ENCODE measurements at places on chromosomes 12 and 14.
A peak's percentile ranks its signal among the peaks of the same experiment; 100 is the strongest.

DNA sequence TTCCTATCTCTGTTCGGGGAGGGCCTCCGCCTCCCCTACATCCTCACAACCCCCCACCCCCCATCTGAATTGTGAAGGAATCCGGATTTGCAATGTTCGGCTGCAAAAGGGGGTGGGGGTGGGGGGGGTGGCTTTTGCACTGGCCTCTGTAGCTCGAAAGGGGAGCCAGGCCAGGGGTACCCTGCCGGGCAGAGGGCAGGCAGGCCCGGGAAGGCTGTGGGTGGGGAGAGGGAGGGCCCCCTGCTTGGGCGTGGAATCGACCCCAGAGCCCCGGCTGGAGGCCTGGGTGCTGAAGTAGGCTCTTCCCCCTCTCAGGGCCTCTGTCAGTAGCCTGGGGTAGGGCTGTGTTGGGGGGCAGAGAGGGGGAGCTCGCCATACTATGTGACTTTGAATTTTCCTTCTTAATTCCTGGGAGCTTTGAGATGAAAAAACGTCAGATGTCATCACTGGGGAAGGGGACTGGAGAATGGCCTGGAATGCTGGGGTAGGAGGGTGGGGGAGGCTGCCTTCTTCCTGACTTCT, 1.1 kb downstream of the LRP1 start:
- DNase-seq: no peak

DNA sequence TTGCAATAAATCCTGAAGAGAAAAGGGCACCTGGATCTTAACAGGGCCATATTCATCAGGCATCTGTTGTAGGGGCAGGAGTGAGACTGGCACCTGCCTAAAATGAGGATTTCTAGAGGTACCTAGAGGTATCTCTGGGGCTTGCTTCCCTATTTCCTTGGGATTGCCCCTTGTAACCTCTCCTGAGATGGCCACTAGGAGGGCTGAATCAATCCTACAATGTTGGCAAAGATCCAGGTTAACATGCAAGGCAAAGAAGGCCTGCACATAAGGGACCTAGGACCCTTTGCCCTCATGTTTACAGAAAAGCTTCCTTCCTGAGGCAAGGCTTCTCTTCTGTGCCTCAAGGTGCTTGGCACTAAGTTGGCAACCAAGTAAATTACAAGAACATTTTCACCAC, 25.8 kb upstream of the CLEC4E start:
- no peak for DNase-seq

DNA sequence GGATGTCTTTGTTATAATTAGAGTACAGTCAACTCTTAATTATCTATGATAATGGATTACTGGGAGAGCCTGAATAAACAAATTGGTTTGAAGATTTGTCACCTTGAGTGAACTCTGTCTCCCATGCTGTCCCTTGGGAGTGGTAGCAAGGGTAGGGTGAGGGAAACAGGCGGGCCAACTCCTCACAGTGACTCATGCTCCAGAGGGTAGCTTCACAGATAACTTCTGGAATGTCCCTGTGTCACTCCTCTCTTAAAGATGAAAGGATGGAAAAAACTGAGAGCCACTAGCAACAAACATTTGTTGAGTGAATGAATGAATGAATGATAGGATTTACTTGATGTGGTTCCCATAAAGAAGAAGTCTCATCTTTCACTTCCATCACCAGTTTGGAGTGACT, 53.5 kb downstream of the RASSF9 start:
- DNase-seq: no peak

DNA sequence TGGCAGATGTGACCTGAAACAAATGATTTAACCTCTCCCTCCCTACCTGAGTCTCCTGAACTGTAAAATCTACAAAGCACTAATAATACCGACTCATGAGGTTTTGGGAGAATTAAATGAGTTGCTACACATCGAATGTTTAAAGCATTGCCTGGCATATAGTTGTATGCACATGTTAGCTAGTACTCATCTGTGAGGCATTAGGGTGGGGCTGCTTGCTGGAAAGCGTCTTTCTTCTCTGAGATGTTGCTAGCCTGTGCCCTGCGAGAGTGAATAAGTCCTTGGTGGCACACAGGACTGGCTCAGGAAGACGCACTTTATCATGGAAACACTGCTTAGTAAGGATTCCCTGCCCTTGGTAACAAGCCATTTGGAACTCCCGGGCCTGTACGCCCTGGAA, 6.1 kb downstream of the RAPGEF3 start:
- no peak for DNase-seq

- DNase-seq: no peak
Observed at GRCh38 chr14:51079489-51079888, 15.4 kb downstream of the TRIM9 start.

GRCh38 chr14:23416801-23417200, 8.7 kb upstream of the MYH6 start:
- DNase-seq: no peak

- no peak for DNase-seq
Observed at GRCh38 chr14:103688906-103689902, 26.0 kb downstream of the XRCC3 start.

DNA sequence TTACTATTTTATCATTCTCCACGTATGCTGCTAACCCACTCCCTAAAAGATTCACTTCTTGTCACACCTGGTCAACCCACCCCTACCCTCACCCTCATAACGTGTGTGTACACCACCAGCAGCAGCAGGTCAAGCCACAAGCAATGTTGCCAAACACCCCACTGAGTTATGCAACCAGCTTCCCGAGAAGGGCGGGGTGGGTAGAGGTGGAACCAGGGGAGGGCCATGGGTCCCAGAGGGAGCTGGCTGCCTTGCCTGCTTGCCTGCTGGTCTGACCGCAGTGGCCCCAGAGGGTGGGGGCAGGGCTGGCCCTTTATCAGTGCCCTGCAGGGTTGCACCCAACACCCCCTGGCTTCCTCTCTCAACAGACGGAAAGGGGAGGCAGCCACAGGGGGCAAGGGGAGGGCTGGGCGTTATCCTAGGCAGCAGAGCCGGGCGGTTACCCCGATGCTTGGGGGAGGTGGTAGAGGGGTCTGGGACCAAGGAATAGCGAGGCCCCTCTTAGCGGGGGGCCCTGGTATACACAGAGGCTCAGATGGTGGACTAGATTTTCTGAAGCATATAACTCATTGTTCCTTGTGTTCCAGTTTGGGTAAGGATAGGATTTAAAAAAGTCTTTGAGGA, 3.5 kb upstream of the NFE2 start:
- DNase-seq: peak; percentile 99

DNA sequence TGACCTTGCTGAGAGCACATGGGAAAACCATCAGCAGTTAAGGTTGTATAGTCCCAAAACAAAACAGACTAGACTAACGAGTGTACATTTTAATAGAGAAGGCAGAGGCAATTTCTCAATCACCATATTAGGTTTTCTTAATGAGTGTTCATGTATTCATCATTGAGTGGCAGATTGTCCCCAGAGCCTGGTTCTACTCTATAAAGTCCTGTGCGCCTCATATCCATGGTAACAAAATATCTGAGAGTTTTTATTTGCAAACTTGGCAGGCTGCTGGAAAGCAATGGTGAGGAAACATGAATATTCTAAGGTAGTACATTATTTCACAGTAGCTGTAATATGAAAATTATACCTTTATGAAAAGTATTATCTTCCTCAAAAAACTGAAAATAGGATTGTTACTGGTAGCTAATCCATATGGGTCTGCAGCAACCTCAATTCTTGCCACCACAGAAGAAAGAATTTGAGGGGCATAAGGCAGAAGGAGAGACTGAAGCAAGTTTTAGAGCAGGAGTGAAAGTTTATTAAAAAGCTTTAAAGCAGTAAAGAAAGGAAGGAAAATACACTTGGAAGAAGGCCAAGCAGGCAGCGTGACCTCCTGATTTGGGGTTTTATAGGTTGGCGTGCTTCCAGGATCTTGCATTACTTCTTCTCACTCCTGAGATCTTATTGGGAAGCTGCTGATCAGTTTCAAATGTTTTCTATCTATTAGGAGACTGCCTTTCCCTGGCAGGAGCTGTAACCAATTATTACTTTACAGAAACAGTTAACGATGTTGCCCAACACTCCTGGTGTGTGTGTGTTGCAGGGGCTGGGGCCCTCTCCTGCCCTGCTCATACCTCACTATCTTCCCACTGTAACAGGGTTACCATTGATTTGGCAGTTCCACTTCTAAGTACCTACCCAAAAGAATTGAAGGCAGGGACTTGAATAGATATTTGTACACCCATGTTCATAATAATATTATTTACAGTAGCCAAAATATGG, 154.0 kb upstream of the NUDT4 start:
- peak; percentile 13 for DNase-seq

GRCh38 chr14:71115821-71116567, 208.7 kb downstream of the PCNX1 start:
- no peak for DNase-seq

DNA sequence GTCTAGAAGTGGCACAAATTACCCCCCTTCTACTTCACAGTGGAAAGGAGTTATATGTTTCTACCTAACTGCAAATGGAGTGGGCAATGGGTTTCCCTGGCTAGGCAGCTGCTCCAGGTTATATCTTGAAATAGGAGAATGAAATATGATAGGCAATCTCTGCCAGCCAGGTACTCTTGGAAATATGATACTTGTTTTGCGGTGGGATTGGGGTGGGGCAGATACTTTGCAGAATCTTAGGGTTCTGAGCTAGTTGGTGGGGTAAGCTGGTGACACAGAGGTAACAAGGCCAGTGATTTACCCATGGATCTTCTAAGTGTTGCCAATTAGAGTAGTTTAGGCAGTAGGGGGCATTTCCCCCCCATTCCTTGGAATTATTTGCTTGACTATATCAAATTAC, 140.1 kb downstream of the ATP23 start:
- DNase-seq: no peak

GRCh38 chr12:15662303-15662980, 126.7 kb downstream of the EPS8 start:
- peak; percentile 50 for DNase-seq

- DNase-seq: no peak
Observed at GRCh38 chr12:109299849-109300248, 9.2 kb downstream of the FOXN4 start.

- DNase-seq: no peak
Observed at GRCh38 chr12:77314378-77315052, 249.1 kb upstream of the E2F7 start.

DNA sequence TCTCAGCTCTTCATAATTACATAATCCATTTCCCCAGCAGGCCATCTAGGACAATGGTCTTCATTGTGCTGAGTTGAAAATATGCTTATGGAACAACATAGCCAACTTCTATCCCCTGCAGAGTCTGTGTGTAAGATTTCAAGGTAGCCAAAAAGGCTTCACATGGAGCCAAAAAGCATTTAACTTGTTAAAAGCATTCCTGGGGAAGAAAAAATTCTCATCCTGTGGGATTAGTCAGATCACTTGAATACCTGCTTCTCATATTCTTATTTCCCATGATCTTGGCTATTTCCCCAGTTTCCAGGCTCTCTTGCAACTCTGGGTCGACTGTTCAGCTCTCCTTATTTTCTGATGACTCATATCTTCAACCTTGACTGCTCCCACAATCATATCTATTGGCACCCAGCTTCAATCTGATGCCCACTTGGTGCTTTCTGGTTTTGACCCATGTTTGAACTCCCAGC, 178.9 kb downstream of the KLHL28 start:
- peak; percentile 67 for DNase-seq

GRCh38 chr14:42513837-42514236, 907.2 kb downstream of the LRFN5 start:
- DNase-seq: no peak

- DNase-seq: no peak
Observed at GRCh38 chr12:114628199-114628598, 55.8 kb downstream of the TBX3 start.

DNA sequence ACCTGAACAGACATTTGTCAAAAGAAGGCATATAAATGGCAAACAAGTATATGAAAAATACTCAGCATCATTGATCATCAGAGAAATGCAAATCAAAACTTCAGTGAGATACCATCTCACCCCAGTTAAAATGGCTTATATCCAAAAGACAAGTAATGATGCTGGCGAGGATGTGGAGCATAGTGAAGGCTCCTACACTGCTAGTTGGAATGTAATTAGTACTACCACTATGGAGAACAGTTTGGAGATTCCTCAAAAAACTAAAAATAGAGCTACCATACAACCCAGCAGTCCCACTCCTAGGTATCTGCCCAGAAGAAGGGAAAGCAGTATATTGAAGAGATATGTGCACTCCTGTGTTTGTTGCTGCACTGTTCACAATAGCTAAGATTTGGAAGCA, 146.1 kb downstream of the TGFB3 start:
- DNase-seq: no peak

DNA sequence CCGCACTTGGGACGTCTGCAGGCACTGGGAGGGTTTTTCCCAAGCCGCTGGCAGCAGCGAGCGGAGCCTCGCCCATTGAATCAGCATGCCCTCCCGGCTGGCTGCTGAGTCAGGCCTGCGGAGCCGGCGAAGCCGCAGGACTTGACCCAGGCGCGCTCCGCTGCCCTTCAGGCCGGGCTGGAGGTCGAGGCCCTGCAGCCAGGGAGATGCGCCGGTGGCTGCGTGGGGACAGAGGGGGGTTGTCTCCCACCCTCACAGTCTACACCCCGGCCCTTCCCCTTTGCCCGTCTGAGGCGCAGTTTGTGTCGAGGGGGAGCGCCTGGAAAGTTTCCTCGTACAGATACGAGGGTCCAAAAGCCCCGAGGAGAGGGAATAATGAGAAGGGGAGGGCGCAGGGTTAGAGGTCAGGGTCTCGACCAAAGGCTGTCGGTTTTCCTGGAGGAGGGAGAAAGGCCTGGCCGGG, 759 bp upstream of the KLC1 start:
- DNase-seq: peak; percentile 83

DNA sequence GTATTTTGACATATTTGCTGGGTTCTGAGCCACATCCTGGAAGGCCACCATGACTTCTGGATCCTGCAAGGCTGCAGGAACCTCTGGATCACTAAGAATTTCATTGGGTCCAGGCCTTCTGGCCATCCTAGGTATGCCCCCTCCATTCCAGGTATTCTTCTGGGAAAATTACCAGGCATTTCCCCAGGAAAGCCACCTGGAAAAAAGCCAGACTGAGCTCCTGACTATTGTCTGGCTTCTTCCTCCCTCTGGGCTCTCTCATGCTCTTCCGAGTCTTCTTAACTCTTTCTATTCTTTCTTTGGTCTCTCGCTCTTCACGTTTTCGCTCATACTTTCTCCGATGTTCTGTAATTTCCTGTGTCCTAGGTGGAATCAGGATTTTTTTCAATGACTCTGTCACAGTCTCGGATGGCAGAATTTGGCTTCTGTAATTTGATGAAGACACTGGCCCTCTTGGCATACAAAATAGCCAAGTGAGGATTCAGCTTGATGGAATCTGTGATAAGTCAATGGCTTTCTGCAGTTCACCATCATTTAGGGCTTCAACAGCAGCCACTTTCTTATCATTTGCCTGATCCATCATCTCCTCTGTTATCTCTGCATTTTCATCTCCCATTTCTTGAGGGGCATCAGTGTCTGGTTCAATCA, 42.6 kb downstream of the ATP23 start:
- no peak for DNase-seq

DNA sequence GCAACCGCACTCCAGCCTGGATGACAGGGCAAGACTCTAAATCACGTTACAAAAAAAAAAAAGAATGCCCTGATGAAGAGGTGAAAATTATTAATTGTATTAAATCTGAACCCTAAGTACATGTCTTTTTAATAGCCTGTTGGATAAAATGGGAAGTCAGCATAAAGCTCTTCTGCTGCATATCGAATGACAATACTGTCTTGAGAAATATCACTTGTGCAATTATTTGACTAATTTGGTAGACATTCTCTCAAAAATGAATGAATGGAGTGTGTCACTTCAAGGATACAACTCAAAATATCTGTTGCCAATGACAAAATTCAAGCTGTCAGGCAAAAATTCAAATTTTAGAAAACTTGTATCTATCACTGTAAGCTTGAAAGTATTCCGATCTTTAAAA, 38.9 kb downstream of the DNAI7 start:
- DNase-seq: no peak

Data from erythroblast (primary cell).